Fibroblast of skin of right quadriceps (primary cell): ENCODE measurements at places on chromosomes 2 and 18.
A peak's percentile ranks its signal among the peaks of the same experiment; 100 is the strongest.

GRCh38 chr2:37500031-37500430, 155.6 kb downstream of the QPCT start:
- peak; percentile 81 for DNase-seq

- no peak for DNase-seq
Observed at GRCh38 chr2:98935777-98936352, at the start of gene CRACDL. Gene CRACDL (minus strand): TSS chr2:98936225. CDS start chr2:98846800, 89,425 bp downstream.

GRCh38 chr2:226906163-226906693, 70.4 kb downstream of the RHBDD1 start:
- no peak for DNase-seq

DNA sequence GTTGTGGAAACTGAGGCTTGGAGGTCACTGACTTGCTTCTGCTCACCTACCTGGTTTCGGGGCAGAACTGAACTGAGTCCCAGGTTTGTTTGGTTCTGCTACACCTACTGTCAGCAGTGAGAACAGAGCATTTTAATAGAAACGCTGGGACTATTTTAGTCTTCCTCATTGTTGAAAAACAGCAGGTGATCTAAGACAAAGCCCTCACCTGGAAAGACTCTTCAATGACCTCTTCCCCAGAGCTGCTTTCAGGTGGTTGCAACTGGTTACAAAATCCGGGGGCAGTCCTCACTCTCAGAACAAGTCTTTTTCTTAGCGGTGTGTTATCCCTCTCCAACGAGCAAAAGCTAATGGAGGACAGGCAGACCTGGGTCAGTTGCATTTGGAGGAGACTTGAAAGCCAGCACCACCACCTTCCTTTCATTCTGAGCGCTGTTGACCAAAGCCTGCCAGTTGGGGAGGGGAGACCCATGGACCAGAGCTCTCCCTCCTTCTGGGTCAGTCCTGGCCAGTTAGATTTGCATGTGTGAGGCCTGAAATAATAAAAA, 217.0 kb downstream of the NCK2 start:
- no peak for DNase-seq

DNA sequence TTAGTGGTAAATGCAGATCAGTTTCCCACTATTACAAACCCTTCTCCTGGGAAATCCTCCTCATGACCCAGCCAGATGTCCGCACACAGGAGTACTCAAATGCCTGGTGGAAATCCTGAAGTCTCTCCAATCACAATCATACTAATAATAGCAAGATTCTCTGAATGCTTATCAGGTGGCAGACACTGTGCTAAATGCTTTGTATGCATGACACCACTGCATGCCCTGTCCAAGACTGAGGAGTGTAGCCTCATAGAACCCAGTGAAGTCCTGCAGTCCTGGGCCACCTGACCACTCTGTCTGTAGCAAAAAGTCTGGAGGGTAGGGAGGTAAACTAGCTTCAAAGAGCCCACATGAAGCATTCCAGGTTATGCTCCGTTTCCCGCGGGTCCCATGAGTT, 434.8 kb upstream of the CHST9 start:
- no peak for DNase-seq

GRCh38 chr2:190640117-190640516, 8.8 kb upstream of the NAB1 start:
- DNase-seq = no peak

DNA sequence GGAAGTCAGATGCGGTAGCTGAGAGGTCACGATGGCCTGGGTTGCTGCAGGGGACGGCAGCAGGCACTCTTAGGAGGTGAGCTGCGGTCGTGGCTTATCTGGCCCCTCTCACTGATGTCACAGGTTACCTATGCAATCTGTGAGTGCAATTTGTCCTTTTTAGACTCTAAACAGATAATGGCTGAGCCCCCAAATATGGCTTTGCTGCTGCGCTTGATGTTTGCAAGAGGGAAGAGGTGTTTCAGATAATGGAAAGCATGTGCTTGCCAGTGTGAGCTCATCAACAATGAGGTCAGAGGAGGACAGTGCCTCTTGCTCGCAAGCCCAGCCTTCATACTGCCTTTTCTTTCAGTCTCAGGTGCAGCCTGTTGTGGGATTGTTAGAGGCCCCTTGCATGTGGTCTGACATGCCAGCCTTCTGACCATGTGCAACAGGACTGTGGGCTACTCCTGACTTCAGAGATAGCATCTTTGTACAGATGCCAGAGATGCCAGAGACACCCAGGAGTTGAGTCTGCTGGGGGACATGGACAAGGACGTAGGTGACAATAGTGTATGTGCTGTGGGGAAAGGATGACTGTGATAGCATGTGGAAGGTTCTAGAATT, 151.3 kb downstream of the TANC1 start:
- DNase-seq = peak; percentile 39

DNA sequence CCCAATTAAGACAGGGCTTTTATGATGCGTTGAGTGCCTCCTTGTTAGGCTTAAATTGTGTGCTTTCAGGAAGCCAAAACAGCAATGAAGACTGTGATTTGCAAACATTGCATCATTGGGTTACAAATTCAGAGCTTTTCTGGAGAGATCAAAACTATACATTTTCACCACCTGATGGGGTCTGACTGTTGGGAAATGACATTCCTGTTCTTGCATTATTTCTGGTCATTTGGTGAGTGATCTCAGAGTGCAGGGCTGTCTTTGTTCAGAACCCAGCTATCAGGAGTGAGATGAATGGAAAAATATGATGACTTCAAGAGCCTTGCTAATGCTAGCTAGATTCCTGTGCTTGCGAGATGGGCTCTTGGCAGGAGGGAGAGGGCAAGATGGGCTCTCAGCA, 39.1 kb downstream of the SH3RF3 start:
- peak; percentile 64 for DNase-seq

DNA sequence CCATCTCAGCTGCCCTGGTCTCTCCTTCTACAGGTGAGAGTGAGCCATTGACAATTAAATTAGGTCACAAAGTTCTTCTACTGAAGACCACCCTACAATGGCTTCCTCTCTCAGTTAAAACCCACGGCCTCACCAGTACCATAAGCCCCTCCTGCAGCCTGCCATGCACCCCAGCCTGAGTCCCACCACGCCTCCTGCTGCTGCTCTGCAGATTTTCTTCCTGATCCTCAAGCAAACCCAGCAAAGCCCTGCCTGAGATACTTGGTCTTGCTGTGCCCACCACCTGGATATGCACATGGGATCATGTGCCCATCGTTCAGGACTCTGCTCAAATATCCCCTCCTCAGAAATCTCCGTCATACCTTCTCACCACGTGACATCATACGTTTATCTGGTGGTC, 696.6 kb downstream of the RNF144A start:
- no peak for DNase-seq

DNA sequence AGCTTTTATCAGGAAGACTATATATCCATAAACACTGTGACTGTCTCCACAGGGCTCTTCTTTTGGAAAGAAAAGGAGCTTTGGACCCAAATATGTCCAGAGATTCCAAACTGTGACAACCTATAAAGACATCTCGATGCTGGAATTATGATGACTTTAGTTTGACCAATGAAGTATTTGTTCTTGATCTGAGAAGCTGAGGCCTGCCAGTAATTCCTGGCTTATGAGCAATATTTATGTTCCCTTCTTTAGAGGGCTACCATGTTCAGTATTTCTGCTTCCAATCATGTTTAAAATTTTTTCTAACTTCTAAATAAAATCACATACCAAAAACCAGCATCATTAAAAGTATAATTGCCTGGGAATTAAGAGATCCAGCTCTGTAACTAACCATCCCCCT, 41.1 kb downstream of the FEZ2 start:
- DNase-seq = peak; percentile 87

GRCh38 chr2:40809156-40809555, 357.3 kb upstream of the SLC8A1 start:
- no peak for DNase-seq

DNA sequence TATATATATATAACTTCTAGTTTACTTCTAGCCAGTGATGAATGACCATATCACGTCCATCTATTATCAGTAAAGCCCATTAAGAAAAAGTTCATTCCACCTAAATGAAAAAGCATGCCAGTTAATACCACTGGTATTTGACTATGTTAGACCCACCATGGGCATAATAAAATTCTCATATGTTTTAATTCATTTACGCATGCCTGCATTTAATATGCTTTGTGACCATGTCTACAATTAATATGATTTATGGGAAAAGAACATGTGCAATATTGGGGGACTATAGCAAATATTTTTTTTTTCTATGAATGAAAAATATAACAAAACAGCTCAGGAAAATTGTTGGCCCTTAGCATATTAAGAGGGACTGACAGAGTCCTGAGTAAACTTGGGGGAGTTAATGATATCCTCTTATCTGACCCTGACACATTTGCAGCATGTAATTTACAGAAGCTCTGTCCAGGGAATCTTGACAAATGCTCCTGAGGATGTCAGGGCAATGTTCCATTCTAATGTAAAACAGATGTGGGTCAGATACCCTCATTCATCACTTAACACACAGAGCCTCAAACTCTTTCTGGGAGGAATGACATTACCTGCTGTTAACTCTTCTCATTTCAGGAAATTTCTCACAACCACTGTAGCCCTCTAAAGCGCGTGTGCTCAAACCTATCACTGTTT, 90.6 kb downstream of the PAX3 start:
- DNase-seq = no peak

- DNase-seq = no peak
Observed at GRCh38 chr18:36734596-36734995, 94.2 kb downstream of the TPGS2 start.

GRCh38 chr2:238968616-238969384, 120.9 kb downstream of the TWIST2 start:
- no peak for DNase-seq

- no peak for DNase-seq
Observed at GRCh38 chr2:174014011-174014698, 49.0 kb upstream of the SP3 start.

DNA sequence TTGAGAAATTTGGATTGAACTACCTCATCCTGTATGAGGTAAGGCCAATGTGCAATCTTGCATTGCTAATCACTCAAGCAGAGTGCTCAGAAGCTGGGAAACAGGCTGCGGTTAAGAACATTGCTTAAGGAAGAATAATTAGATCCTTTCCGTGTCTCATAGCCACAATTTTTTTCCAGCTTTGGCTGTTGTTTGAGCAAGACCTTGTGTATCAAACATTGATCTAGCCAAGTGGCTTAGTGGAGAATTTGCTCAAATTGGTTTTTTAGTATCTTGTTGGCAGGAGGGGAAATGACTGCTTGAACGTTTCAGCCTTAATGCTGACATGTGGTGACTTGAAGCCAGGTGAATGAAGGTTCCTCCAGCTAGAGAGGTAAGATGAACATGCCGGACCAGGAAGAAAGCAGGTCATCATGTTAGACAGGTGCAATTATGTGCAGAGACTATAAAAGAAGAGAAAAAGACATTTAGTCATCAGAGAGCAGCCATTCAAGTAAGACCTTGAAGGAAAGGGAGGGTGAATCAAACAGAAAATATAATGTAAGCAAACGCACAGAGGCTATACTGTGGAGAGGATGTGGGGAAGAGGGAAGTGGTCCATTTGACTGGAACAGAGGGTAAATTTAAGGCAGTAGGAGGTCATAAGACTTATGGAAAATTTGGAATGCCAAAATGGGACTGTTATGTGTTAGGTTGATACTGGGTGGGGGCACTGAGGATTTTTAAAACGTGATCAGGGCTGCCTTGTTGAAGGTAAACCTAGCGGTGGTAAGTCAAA, 98.9 kb upstream of the CYP1B1 start:
- peak; percentile 99 for DNase-seq

DNA sequence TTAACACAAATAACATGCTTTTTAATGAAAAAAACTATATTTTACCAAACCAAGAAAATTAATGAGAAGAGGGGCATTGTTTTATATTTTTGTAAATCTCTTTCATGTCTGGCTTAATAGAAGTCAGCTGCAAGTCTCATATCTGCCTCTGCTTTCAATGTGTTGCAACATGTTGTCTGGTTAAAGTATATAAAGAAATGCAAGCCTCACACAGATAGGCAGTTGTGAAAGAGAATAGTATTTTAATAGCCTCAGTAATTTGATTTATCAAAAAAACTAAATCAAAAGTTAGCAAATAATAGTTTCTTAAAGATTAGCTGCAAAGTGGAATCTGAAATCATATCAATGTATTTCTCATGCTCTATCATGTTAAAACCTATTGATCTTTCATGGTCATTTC, 52.9 kb upstream of the NCOA1 start:
- peak; percentile 21 for DNase-seq

GRCh38 chr2:241866790-241867645, 2.5 kb upstream of the RTP5 start:
- DNase-seq = no peak

GRCh38 chr2:216210701-216211540, 101.8 kb downstream of the XRCC5 start:
- DNase-seq = peak; percentile 23

DNA sequence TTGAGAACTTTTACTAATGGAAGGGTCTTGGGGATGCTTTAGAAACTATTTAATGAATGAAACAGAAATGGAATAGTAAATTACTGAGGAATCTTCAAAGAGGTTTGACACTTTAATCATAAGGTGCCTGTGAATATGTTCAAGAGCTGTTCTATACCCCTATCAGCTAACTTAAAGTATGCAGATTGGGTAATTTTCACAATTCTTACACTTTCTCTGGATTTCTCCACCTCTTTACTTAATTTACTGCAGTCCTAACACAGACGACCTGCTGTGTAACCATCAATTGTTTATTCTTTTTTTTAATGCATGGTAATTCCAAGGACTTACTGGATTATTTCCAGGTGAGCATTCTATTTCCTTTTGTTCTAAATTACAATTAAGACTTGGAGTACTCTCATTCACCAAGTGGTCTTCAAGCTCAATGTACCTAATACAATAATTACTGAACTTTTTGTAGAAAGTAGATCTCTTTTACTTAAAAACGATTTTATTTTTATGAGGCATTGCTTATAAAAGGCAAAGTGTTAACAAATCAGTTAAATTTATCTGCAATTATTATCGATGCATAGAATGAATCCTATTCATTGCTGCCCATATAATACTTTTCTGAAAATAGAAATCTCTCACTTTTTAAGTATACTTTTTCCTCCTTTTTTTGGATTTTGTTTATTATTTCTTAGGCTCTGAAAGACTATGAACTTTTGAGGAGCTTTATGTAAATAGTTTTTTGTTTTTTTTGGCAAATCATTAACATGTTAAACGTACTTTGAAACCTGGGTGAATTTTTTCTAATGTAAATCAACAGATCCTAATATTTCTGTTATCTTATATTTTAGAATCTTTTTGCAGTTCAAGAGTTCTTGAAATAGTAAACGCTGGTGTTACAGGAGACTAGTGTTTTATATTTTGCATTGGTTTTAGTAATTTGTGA, 5.5 kb downstream of the VSNL1 start:
- DNase-seq = no peak

GRCh38 chr2:165032559-165032958, 77.2 kb upstream of the SLC38A11 start:
- no peak for DNase-seq

- no peak for DNase-seq
Observed at GRCh38 chr2:196607073-196607472, 32.4 kb upstream of the CCDC150 start.

DNA sequence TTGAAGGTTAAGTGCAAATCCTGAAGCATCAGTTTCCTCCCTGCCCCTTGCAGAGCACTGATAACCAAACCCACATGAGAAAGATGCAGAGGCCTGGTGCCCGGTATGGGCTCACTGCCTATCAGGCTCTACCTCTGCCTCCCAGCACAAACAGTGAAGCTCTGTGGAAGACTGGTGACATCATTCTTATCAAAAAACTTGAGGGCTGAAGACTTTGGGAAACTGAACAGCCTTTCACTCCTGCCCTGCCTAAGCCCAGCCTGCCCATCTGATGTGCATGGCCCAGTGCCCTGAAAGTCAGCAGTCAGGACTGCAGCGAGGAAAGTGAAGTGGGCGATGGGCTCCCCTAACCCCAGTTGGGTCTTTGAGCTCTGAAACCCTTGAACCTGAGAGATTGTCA, 174.8 kb upstream of the ARL4C start:
- DNase-seq = no peak

- no peak for DNase-seq
Observed at GRCh38 chr2:202638721-202639120, 4.0 kb downstream of the FAM117B start.
